ENCODE measurements at places on chromosomes 16 and 17. TPM values are rescaled to one million over a fixed set of nuclear protein-coding genes. Genes with fewer than 3 reads are reported as not detected.

GRCh38 chr16:80330803-80331202, 210.0 kb upstream of the DYNLRB2 start:
- no peak for DNase-seq

GRCh38 chr16:23410176-23410575, 42.8 kb downstream of the COG7 start:
- no peak for DNase-seq

GRCh38 chr16:50268352-50268751, 2.0 kb downstream of the ADCY7 start:
- DNase-seq, result peak; percentile 42

DNA sequence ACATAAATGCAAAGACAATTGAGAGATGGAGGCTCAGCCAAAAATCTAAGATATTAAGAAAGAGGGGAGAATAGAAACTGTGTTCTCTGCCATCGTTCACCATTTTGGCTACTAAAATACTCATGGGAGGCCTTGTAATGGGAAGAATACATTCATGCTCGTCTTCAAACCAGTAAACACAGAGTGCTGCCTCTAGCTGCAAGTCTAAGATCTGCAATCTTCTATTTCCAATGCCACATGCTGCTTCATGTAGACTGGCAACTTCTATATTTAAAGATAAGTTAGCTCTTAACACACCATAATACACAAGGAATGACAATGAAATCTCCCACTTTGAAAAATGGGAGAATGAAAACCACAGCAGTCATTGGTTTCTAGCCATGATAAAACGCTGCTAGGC, 387.3 kb downstream of the HS3ST3B1 start:
- DNase-seq, result no peak

DNA sequence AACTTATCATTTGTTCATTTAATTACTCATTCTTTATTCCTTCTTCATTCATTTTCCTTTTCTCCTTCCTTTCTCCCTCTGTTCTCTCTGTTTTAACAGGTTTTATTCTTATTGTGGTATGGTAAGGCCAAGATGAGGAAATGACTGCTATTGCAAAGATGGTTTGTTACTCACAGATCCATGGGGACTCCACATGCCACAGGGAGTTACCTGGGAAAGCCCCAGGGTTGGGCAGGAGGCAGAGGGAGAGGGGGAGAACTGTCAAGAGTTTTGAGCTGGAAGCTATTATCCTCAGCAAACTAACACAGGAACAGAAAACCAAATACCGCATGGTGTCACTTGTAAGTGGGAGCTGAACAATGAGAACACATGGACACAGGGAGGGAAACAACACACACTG, 453.3 kb downstream of the WWOX start:
- DNase-seq, result no peak

DNA sequence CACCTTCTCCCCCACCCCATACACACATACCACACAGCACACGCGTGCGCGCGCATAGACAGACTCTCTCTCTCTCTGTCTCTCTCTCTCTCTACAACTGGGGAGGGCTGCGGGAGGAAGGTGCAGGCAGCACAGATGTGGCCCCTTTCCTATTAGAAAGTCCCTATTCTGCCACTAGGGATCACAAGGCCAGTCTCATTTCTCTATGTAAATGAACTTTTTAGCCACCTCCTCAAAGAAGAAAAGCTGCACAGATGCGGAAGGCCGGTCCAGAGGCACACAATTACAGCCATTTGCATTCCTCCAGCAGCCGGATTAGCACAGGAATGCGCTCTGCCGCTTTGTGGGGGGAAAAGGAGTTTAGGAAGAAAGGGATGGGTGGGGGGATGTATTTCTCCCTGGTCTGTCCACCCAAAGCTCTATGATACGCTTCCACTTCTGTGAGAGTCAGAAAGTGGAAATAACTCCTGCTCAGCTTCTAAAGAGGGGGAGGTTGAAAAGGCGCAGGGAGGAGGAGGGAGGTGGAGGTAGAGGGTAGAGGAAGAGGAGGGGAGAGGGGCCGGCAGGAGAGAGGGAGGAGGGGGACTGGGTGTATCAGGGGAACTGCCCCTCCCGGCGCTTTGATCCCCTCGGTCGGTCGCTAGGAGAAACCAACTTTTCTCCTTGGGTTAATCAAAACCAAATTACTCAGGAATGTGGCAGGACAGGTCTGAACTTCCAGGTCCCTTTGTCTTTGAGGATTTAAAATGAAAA, 11.7 kb downstream of the ZFHX3 start:
- DNase-seq, result no peak

- DNase-seq, result peak; percentile 94
Observed at GRCh38 chr17:794876-795275, 12.7 kb downstream of the MRM3 start.

- DNase-seq, result no peak
Observed at GRCh38 chr17:41505809-41506767, 676 bp upstream of the KRT13 start.

DNA sequence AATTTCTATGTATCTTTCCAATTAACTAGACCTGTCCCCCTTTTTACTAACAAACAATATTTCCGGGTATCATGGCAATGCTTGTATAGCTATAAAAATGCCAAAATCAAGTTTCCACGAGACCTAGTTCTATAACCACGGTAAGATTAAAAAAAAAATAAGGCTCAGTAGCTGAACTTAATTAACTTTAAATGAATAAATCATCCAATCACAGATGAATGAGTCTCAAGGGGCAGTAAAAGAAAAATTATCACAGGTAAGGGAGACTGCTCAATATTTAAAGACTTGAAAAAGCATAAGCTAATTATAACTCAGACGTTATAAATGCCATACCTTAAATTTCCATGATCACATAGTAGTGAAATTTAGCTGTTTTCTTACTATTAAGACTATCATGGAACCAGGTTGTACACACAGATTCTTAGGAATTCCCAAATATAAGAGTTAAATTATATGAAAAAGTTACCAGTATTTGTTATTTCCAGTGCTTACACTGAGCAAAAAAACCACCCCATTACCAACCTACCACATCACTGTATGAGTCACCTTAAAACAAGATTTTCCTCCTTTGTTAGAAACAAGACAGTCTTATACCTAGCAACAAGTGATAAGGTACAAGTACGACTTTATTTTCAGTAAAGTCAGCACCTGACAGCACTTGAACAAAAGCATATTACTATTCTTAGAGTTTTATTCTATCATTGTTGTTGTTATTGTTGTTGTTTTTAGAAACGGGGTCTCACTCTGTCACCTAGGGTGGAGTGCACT, 20.6 kb downstream of the SSH2 start:
- DNase-seq, result no peak

DNA sequence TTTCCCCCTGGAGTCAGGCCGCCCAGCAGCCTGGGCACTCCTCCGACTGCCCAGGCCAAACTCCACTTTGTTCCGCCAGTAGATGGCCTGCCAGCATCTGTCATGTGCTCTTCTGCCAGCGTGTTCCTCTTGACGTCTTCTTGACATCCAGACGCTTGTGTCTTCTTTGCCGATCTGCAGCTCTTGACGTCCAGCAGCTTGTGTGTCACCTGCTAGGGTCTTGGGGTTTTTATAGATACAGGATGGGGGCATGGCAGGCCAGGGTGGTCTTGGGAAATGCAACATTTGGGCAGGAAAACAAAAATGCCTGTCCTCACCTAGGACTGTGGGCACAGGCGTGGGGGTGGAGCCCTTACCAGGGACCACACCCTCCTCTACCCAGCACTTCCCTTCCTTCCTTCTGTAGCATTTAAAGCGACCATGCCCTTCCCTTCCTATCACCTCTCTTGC, 88.7 kb downstream of the BMERB1 start:
- no peak for DNase-seq

DNA sequence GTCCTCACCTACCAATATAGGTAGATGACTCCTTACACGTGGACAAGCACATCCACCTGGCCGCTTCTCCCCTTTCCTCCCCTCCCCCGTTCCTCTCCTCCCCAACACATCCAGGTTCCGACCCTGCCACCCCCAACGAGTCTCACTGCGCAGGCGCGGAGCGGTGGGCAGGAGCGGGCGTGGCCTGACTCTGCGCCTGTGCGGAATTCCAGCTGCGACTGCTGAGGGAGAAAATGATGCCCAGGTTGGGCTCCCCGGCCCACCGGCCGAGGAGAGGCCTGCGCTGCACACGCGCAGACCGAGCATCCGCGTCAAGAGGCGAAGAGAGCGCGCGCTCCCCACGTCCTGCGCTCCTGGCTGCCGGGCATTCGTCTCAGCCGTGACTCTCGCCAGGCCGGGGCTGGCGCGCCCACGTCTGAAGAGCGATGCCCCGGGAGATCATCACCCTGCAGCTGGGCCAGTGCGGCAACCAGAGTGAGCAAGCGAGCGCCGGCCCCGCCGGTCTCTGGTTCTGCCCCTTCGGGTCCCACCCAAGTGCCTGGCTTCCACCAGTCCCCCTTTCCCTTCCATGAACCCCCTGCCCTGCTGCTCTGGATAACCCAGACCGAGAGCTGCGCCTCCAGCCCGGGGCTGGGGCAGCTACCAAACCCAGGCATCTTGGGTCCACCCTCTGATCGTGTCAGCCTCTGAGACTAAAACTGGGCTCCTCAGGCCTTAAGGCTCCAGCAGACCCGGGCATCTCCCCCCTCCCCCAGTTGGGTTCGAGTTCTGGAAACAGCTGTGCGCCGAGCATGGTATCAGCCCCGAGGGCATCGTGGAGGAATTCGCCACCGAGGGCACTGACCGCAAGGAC, at the start of gene TUBG2:
TUBG2 (plus strand) TSS at position 206 of the 853 bp plus-strand sequence; CDS start at position 426, 220 bp downstream.
- peak; percentile 94 for DNase-seq

DNA sequence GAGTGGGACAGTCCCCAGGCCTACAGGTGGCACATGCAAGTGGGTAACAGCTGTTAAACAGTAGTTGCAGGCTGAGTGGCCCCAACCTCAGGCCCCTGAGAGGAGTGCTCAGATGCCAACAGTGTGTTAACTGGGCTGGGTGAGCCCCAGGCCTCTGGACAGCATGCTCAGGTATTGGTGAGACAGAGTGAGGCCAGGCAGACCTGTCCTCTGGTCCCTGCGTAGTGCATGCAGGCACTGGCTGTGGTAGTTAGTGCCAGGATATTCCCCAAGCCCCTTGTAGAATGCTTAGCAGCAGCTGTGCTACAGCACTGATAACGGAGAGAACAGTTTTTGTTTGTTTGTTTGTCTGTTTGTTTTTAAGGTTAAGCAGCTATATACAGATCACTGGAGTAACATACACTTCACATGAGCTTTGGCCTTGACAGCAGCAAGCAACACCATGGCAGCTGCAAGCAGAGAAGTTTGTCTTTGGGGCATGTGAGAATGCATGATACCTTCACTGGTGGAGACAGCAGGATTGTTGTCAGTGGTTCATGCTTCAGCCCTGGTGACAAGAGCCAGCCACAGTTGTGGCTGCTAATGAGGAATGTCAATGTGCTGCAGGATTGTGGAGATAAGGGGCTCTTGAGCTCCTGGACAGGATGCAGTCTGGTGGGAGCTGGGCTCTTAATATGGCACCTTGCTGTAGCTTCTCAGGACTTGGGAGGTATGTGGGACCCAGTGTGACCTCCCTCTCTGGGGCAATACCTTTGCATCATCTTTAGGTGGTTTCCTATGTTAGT, 614.4 kb downstream of the CDH11 start:
- DNase-seq, result no peak

- no peak for DNase-seq
Observed at GRCh38 chr17:33989361-33990148, 265.5 kb upstream of the CCL2 start.

DNA sequence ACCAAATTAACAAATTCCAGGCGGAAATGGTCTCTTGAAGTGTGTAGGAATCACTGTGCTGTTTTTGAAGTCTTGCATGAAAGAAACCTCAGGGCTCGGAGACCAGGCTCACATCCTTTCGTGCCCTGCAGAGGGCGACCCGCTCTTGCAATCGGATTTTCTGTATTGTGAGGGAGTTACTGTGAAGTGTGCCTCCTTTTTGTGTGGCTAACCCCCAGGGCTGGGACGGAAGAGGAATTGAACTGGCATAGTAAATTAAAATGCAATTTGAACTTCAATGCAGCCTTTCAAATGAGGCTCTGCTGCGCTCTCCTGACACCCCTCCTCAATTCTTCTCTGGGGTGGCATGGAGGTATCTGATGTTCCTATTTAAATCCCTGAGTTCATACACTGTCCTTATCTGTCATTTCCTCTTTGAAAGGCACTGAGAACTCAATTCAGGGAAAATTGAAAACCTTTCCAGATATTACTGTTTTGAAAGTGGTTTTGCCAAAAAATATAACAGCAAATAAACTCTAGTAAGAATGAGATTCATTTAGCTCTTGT, 51.5 kb upstream of the MGAT5B start:
- no peak for DNase-seq

GRCh38 chr17:41967921-41968578, 1.5 kb downstream of the CNP start:
- DNase-seq, result no peak

The ABCC6 gene
- total RNA-seq, result 0.66 TPM

The GPR179 gene
- total RNA-seq, result under 0.01 TPM

The VMO1 gene
- 1.1 TPM for total RNA-seq

The MEOX1 gene
- total RNA-seq, result 3.0 TPM

The PYDC1 gene
- total RNA-seq, result not detected

The CACNG5 gene
- total RNA-seq, result not detected

The RFWD3 gene
- total RNA-seq, result 11.1 TPM

Measured in sigmoid colon (tissue), 7 donors.